ENCODE measurements at places on chromosomes 6 and 20. TPM values are rescaled to one million over a fixed set of nuclear protein-coding genes. Genes with fewer than 3 reads are reported as not detected.

DNA sequence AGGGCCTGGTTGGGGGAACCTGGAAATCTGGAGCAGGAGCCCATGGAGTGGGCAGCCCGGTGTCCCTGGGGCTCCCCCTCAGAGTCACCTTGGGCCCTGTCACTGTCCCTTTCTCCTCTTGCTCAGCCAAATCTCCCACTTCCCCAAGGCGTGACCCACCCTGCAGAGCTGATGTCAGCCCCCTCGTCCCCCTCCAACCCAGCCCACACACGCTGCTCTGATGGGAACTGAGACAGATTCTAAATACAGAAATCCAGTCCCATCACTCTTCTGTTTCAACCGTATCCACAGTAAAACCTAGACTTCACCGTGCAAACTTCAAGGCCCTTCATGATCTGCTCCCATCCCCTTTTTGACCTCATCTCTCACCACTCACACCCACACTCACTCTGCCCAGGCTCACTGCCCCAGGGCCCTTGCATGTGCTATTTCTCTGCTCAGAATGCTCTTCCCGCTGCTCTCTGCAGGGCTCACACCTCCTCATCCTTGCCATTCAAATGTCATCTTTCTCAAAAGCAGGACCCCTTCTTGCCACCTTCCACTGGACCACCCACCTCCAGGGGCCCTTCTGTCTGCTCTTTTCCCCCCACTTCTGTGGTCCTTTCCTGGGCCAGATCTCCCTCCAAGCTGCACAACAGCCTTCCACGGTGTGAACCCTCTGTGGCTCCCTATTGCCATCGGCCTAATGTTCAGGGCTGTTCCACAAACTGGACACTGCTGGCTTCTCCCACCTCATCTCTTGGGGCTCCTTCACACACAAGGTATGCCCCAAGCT, 16.6 kb downstream of the TGM2 start:
- DNase-seq = no peak

GRCh38 chr6:43995137-43995536, 132.1 kb downstream of the MRPL14 start:
- DNase-seq = no peak

DNA sequence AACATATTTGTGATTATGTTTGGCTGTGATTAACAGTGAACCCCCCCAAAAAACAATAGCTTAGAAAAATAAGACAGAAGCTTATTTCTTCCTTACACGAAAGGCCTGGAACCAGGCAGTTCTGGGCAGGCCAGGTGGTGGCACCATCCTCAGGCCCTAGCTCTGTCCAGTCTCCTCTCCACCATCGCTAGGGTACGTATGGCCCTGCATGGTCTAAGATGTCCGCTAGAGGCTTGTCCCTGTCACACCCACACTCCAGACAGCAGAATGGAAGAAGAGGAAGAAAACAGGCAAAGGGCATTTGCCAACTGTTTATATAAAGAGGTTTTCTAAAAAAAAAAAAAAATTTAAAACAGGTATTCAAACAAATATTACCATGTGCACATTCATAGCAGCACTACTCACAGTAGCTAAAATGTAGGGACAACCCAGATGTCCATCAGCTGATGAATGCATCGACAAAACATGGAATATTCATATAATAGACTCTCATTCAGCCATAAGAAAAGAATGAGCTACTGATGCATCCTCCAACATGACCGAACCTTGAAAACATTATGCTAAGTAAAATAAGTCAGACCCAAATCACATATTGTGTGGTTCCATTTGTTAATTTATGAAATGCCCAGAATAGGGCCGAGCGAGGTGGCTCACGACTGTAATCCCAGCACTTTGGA, 6.7 kb downstream of the TGM3 start:
- no peak for DNase-seq

DNA sequence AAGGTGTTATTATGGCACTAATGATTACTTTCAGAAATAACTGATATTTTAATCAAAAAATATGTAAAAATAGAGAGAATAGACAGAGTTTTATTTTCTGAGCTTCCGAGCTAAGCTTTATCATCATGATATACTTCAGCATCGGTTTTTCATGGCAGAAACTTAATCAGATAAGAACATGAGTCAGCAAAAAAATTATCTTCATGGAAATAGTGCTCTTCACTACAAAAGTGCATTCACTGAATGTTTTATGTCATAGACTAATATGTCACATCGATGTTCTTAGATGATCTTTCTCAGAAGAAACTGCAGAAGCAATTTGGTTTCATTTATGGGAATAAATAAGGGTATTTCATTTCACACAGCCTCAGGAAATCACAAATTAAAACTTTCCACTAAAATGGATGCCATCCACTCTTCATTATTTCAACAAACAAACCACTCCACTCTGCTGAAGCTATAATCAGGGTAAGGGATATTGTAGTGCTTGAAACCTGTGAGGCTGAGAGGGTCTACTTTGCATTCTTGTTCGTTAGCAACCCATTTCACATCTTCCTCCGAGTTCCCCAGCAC, 10.2 kb upstream of the MAP3K7 start:
- no peak for DNase-seq

PBOV1 gene
- not detected for total RNA-seq

TAAR8 gene
- not detected for total RNA-seq

ANKRD66 gene
- total RNA-seq = not detected

- DNase-seq = no peak
These were observed 4.4 kb upstream of the IFNGR1 start for GRCh38 chr6:137223370-137224131.

GRCh38 chr20:33897313-33897912, 86.3 kb downstream of the CHMP4B start:
- DNase-seq = no peak

GRCh38 chr6:1527073-1527457, 82.7 kb upstream of the FOXC1 start:
- peak; percentile 13 for DNase-seq

KPNA5 gene
- total RNA-seq = 17.6 TPM
